ENCODE measurements at places on chromosomes 6 and 20. TPM values are rescaled to one million over a fixed set of nuclear protein-coding genes. Genes with fewer than 3 reads are reported as not detected.

DNA sequence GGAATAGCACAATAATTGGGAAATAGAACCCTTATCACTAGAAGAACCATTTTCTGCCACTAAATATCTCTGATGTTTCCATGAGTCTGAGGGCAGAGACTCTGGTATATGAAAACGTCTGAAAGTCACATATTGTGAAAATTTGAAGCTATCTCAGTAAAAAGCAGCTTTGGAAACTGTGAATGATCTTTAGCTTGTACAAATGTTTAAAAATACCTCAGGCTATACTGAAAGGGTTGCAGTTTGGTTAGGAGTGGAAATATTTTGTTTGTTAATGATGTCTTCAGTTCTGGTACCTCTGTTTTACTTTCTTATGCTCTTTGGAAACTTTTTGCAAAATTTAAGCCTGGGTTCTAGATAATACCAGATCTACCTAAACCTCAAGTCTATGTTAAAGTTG lies 135.0 kb downstream of the SLC16A10 start:
- no peaks in the 10 kb centered on the region for H3K4me1 ChIP-seq
- no peak overlapping the region for H3K4me3 ChIP-seq
- H3K27me3 ChIP-seq, result no peaks in the 10 kb centered on the region
- DNase-seq, result no peak
- H3K36me3 ChIP-seq, result no peaks in the 10 kb centered on the region

The LGSN gene
- not detected for total RNA-seq

DNA sequence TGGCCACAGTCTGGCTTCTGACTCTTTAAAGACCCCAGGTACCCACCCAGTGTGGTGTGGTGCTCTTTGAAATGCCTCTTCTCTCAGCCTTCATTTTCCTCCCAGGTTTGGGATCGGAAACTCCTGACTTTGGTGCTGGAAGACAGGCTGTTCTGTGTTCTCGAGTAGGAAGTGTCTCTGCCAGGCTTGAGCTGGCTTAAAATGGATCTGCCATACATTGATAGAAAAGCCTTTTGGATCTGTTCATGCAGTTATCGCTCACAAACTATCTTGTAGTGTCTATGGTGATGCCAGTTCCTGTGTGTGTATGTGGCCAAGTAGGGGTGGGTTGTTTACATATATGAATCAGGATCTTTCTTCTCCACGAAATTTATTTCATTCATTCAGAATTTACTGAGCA lies 307.3 kb upstream of the CHD6 start:
- H3K27me3 ChIP-seq, result no peaks in the 10 kb centered on the region
- no peaks in the 10 kb centered on the region for H3K36me3 ChIP-seq
- no peak for DNase-seq
- H3K27ac ChIP-seq, result no peak overlapping the region
- H3K4me1 ChIP-seq, result no peaks in the 10 kb centered on the region

GRCh38 chr6:169805242-169805838 lies 53.9 kb downstream of the ERMARD start:
- H3K4me1 ChIP-seq, result peaks cover 24% of the 10 kb centered on the region
- H3K27me3 ChIP-seq, result peaks cover 19% of the 10 kb centered on the region
- H3K27ac ChIP-seq, result no peak overlapping the region
- H3K4me3 ChIP-seq, result no peak overlapping the region

The TTBK1 gene
- total RNA-seq, result 0.61 TPM

DNA sequence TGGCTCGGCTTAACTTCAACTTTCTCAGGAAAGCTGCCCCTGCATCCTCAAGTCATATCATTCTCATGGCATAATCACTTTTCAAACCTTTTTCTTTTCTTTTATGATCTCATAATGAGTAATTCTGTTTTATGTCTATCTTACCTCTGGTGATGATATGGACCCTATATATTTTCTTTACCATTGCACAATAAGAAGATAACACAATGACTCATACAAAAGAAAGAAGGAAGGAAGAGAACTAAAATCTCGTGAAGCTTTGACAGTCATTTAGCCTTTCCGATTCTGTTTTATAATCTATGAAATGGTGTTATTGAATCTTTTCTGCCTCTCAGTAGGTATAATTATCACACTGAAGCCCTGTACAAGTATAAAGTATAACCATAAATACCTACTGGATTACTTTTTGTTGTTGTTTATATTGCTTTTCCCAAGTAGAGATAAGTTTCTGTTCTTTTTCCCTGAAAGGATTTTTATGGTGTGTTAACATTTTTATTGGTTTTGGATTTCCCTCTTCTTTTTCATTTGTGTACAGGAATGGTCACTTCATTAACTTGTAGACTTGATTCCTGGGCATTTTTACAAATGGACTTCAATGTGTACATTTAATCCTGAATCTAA lies 300.9 kb downstream of the LAMA2 start:
- H3K27ac ChIP-seq, result no peak overlapping the region
- H3K4me1 ChIP-seq, result no peaks in the 10 kb centered on the region
- DNase-seq, result no peak
- H3K36me3 ChIP-seq, result no peaks in the 10 kb centered on the region
- no peaks in the 10 kb centered on the region for H3K27me3 ChIP-seq

DNA sequence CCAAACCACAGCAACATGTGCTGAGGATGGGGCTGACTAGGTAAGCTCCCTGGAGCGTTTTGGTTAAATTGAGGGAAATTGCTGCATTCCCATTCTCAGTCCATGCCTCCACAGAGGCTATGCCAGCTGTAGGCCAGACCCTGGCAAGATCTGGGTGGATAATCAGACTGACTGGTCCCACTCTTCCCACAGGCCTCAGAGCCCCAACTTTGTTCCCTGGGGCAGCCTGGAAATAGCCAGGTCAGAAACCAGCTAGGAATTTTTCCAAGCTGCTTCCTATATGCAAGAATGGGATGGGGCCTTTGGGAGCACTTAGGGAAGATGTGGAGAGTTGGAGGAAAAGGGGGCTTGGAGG lies 1.5 kb upstream of the VEGFA start:
- no peak overlapping the region for H3K27ac ChIP-seq
- DNase-seq, result no peak
- peaks cover 11% of the 10 kb centered on the region for H3K36me3 ChIP-seq
- H3K4me3 ChIP-seq, result no peak overlapping the region

DNA sequence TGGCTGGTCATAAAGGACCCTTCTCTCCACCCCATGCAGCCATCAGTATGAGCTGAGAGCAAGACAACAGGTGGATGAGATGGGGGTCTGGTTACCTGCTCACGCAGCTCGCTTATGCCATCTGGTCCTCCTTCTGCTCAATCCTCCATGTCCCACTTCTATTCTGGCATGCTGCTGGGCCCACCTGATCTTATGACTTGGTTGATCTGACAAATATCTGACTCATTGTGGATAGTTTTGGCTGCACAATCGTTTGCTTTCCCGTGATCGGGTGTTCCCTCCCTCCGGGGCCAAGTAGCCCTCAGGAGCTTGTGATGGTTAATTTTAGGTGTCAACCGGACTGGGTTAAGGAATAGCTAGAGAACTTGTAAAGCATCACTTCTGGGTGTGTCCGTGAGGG lies 26.6 kb upstream of the ELMO2 start:
- no peak for DNase-seq
- no peaks in the 10 kb centered on the region for H3K36me3 ChIP-seq
- peaks cover 10% of the 10 kb centered on the region for H3K27me3 ChIP-seq
- no peak overlapping the region for H3K27ac ChIP-seq

GRCh38 chr6:31927242-31927862 lies at the start of gene C2:
Gene C2 (plus strand): TSS chr6:31927717. CDS start chr6:31927753, 36 bp downstream.
- no peaks in the 10 kb centered on the region for H3K4me1 ChIP-seq
- no peak within 1 kb of the TSS for H3K27ac ChIP-seq
- no peak within 1 kb of the TSS for H3K4me3 ChIP-seq
- no peak for DNase-seq

DNA sequence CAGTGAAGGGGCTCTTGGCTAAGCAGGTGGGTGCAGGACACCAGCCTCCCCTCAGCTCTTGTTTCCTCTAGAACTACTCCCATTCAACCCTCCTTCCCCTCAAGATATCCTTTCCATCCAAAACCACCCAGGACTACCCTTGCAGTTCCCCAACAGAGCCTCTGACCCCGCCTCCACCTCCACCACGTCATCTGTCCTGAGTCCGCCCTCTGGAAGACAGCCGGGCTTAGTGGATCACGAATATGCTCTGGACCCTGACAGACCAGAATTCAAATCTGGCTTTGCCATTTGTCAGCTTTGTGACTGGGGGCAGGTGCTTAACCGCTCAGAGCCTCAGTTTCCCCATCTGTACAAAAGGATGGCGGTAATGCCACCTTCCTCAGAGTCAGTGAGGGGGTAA lies 31.4 kb downstream of the TFEB start:
- H3K36me3 ChIP-seq, result no peaks in the 10 kb centered on the region
- H3K27me3 ChIP-seq, result no peaks in the 10 kb centered on the region
- H3K4me1 ChIP-seq, result no peaks in the 10 kb centered on the region

DNA sequence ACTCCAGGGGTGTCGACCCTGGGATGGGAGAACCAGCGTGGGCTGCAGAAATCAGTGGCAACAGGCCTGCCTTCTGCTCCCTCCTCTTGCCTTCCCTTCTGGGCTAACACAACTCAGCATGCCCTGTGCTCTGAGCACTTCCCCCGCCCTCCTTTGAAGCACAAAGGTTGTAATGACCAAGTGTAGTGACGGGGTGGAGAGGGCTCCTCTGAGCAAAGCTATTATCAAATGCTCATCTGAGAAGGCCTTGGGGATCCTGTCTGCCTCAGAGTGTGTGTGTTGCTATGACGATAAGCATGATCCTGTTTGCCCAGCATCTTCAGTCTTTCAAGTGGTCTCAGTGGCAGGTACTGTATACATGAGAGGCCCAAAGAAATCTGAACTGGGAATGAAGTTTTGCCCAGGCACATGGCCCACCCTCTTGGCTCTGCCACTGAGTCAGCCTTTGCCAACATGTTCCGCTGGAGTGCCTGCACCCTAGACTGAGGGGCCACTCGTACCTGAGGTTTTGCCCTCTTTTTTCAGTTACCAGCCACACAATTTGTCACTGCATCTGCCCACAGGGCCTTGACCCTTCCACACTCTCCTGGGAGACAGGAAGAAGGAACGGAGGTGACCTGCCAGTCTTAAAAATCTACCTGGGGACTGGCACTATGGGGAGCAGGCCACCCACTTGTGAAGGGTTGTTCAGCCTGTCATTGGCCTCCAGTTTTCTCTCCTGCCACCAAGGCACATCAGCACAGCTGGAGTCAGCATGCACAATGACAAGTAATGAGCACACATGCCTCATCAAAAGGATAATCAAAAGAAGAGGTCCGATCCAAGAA lies 74.5 kb downstream of the GFOD1 start:
- no peaks in the 10 kb centered on the region for H3K27me3 ChIP-seq
- no peaks in the 10 kb centered on the region for H3K36me3 ChIP-seq
- peaks cover 3% of the 10 kb centered on the region for H3K4me1 ChIP-seq
- H3K27ac ChIP-seq, result no peak overlapping the region

The NAPB gene
- total RNA-seq, result 14.7 TPM

The MYCT1 gene
- total RNA-seq, result 8.8 TPM

GRCh38 chr6:15546591-15546990 lies 116.2 kb downstream of the DTNBP1 start:
- no peak overlapping the region for H3K27ac ChIP-seq
- H3K4me1 ChIP-seq, result no peaks in the 10 kb centered on the region
- DNase-seq, result no peak
- H3K36me3 ChIP-seq, result no peaks in the 10 kb centered on the region

DNA sequence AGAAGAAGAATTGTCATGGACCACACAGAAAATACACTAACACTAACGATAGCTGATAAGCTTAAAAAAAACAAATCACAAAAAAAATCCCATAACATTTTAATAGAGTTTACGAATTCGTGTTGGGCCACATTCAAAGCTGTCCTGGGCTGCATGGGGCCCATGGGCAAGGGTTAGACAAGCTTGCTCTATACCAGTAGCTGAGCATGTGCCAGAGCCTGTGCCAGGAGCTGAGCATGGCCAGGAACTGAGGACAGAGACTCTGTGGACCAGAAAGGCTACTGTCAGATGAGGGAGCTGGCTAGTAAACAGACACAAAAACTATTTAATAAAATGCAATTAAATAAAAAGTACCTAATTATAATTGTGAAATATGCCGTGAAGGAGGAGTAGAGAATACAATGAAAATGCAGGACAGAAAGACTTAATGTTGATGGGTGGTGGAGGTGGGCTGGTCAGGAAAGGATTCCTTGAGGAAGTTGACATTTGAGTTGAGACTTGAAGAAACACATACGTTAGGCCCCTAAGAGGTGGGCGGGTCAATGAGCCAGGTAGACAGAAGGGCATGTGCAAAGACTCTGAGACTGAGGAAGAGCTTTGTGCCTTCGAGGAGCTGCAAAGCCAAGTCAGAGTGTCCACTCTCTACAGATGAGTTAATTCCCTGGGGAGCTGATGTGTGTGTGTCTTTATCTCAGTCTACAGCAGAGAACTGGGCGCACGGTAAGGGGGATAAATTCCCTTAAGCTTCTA lies 66.1 kb downstream of the JPH2 start:
- peak; percentile 26 for DNase-seq
- H3K27ac ChIP-seq, result no peak overlapping the region
- no peaks in the 10 kb centered on the region for H3K27me3 ChIP-seq
- H3K4me1 ChIP-seq, result no peaks in the 10 kb centered on the region

- no peaks in the 10 kb centered on the region for H3K36me3 ChIP-seq
- H3K27ac ChIP-seq, result no peak overlapping the region
- DNase-seq, result no peak
- H3K27me3 ChIP-seq, result no peaks in the 10 kb centered on the region
- no peak overlapping the region for H3K4me3 ChIP-seq
Measured at GRCh38 chr6:16729744-16730143, 31.5 kb downstream of the ATXN1 start.

The GMPR gene
- total RNA-seq, result 20.7 TPM

GRCh38 chr6:53925891-53926290 lies 131.1 kb downstream of the LRRC1 start:
- H3K4me1 ChIP-seq, result no peaks in the 10 kb centered on the region
- H3K27me3 ChIP-seq, result no peaks in the 10 kb centered on the region
- H3K4me3 ChIP-seq, result no peak overlapping the region
- DNase-seq, result no peak
- H3K27ac ChIP-seq, result no peak overlapping the region

GRCh38 chr20:51132279-51132678 lies 109.4 kb upstream of the KCNG1 start:
- H3K27ac ChIP-seq, result no peak overlapping the region
- H3K36me3 ChIP-seq, result no peaks in the 10 kb centered on the region
- DNase-seq, result peak; percentile 35
- no peaks in the 10 kb centered on the region for H3K27me3 ChIP-seq
- no peak overlapping the region for H3K4me3 ChIP-seq

GRCh38 chr20:23794841-23795240 lies 31.7 kb downstream of the CST2 start:
- no peak overlapping the region for H3K4me3 ChIP-seq
- no peaks in the 10 kb centered on the region for H3K27me3 ChIP-seq
- H3K27ac ChIP-seq, result no peak overlapping the region
- no peak for DNase-seq
- no peaks in the 10 kb centered on the region for H3K4me1 ChIP-seq

DNA sequence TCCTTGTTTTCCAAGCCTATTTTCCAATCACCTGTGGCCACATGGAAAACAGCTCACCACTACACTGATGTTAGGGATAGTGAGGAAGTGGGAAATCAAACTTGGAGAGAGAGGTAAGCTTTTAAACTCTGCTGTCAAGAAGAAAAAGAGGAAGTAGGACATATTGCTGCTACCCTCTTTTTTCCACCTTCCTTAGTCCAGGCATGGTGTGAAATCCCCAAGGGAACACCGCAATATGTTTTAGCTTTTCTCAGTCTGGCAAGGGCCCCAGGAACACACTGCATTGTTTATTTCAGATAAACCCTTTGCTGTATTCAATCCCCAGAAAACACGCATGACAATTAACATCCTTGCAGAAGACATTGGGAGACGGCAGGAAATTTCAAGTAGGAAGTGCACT lies 61.3 kb downstream of the HS3ST5 start:
- H3K4me1 ChIP-seq, result no peaks in the 10 kb centered on the region
- no peaks in the 10 kb centered on the region for H3K36me3 ChIP-seq
- no peak for DNase-seq

All from endodermal cell (in vitro differentiated cells).